Heart right ventricle (tissue), 16 donors: ENCODE measurements at places on chromosomes 4 and X.

- no peak for DNase-seq
Observed at GRCh38 chr4:85650908-85651307, 176.0 kb downstream of the ARHGAP24 start.

DNA sequence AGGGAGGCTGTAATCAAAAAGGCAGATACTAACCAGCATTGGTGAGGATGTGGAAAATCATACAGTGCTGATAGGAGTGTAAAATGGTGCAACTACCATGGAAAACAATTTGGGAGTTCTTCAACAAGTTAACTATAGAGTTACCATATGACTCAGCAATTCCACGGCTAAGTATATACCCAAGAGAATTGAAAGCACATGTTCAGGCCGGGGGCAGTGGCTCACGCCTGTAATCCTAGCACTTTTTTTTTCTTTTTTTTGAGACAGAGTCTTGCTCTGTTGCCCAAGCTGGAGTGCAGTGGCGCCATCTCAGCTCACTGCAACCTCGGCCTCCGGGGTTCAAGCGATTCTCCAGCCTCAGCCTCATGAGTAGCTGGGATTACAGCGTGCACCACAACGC, 15.0 kb upstream of the CD99L2 start:
- no peak for DNase-seq

- DNase-seq = no peak
Observed at GRCh38 chrX:51874123-51874522, 19.3 kb upstream of the MAGED1 start.

- peak; percentile 76 for DNase-seq
Observed at GRCh38 chr4:41644288-41644914, 104.1 kb downstream of the PHOX2B start.

DNA sequence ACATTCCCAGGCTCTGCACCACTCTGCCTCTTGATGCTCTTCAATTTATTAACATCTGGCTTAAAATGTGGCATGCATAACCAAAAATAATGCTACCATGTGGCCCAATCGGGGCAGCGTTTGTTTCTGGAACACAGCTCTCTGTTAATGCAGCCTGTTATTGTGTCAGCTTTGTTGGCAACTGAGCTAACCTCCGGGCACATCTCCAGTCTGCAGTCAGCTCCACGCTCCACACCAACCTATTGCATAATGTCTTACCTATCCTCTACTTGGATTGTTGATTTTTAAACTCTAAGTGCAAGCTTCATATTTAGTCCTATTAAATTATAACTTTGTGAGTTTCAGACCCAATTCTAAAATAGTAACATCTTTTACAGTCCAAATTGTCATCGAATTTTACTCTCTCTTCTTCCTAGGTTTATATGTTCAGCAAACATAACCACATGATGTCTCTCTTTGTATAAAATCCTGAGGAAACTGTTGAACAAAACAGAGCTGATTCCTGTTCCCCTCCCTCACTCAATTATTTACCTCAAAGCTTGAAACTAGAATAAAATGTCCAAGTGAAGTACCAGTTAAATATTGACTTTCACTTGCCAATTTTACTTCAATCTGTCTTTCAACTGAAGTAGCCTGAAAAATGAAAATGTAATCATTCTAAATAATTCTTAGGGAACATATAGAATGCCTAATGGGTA, 92.2 kb upstream of the RAPGEF2 start:
- peak; percentile 58 for DNase-seq

GRCh38 chr4:26873391-26874026, 12.9 kb downstream of the STIM2 start:
- DNase-seq = no peak

GRCh38 chr4:108035691-108036090, 46.0 kb downstream of the HADH start:
- DNase-seq = no peak

GRCh38 chrX:43969504-43970501, 3.4 kb downstream of the NDP start:
- DNase-seq = no peak

GRCh38 chr4:139514382-139515059, 41.5 kb downstream of the SETD7 start:
- no peak for DNase-seq

DNA sequence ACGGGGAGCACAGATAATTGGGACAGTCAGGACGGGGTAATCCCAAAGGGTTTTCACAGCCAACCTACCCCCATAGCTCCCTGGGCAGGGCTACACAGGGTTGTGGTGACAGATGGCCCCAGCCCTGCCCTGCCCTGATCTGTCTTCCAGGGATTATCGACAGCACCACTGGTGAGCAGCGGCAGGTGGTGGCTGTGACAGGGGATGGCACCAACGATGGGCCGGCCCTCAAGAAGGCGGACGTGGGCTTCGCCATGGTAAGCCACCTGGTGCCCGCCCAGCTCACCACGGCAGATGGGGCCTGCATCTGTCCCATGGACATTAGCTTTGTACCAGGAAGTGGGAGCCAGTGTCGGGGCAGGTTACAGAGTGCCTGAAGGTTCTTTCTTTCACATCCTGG, 39.3 kb downstream of the ATP2B3 start:
- no peak for DNase-seq

DNA sequence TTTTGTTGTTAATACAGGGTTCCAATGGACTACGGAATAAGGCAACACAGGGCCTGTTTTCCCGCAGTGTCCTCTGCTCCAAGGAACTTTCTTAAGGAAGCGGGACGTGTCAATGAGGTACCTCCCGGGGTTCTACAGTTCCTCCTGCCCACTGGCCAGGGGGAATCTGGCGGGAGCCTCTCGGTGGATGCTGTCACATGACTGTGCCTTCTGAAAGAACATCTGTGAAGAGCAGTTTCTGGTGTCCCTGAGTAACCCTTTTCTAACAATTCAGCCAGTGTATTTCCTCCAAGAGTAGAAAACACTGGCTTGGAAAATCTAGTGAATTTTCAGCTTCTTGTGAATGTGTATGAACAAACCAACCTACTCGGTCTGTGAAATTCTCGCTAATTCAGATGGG, 32.7 kb downstream of the MFAP3L start:
- DNase-seq = no peak

- DNase-seq = no peak
Observed at GRCh38 chr4:128715616-128716015, 93.9 kb upstream of the JADE1 start.

DNA sequence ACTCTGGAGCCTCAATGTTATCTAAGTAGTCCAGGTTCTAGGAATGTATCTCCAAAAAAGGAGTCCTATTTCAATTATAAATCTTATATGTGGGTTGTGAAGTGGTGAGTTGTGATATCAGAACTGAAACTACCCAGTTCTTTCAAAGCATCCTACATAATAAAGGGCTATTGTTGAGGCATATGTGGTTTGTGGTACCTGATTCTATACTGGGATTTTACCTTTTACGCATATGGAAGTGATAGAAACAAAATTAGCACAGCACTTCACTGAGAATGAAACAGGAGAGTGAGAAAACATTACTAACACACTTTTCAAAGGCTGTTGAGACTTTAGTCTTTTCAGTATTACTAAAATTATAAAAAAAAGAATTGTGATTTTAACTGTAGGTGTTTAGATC, 417.7 kb upstream of the GALNT7 start:
- DNase-seq = no peak

DNA sequence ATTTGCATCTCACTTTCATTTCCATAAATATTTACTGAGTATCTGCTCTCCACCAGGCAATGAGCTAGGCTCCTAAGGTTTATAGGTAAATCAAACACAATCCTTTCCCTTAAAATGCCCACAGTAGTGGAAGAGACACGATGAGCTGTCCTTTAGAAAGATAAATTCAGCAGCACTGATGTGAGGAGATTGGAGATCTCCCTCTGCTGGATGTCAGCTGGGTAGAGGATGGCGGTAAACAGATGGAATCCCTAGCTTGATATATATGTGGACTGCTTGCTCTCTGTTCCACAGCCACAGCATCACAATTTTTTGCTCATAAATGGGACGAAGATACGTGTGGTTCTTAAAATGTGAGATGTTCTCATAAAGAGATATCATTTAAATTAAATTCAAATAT, 216.4 kb upstream of the RASGEF1B start:
- DNase-seq = no peak

DNA sequence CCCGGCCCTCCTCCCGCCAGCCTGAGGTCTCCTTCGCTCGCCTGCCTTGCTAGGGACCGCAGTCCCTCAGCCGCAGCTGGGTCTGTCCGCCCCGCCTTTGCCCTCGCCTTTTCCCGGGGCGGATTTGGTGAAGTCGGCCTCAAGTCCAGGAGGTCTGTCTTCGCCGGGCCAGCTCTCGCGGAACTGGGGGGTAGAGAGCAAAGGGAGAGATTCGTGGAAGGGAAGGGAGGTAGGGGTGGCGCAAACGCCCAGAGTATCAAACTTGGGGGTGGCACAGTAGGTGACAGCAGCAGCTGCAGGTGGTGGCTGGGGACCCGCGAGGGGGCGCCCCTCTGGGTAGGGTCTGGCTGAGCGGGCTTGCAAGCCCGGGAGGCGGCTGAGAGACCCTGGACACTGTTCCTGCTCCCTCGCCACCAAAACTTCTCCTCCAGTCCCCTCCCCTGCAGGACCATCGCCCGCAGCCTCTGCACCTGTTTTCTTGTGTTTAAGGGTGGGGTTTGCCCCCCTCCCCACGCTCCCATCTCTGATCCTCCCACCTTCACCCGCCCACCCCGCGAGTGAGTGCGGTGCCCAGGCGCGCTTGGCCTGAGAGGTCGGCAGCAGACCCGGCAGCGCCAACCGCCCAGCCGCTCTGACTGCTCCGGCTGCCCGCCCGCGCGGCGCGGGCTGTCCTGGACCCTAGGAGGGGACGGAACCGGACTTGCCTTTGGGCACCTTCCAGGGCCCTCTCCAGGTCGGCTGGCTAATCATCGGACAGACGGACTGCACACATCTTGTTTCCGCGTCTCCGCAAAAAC, at the start of gene NPY2R:
NPY2R (plus strand) TSS at position 379 of the 797 bp plus-strand sequence. CDS start 5,304 bp downstream, outside the sequence.
- DNase-seq = peak; percentile 11

DNA sequence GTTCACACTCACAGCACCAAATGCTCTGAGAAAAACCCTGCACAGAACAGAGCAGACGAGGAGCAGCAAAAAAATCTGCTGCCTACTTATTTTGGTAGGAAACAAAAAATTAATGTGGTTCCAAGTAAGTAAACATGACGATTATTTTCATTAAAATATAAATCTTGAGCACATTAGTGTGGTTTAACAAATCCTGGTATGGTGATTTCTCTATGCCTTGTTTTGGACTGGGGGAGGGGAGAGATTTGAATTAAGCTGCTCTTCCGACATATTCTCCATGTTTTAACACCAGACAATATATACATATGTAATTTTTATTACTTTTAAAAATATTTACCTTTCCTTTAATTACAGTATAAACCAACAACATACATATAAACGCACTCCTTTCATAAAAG, 1.8 kb downstream of the CAMK2D start:
- DNase-seq = no peak

DNA sequence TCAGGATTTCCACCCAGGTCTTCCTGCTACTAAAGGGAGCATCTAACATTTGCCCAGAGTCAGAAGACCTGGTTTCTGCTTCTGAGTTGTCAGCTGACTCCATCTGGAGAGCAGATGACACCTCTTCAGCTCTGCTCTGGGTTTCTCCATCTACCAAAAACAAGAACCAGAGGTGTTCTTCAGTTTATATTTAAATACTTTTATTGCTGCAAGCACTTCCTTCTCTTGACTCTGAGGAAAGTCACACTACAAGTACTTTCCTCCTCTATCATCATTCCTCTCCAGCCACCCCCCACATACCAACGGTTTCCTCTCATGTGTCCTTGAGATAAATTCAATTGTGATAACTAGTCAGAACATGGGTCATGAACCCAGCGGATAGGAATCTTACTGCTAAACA, 88.4 kb downstream of the PPP3CA start:
- no peak for DNase-seq

GRCh38 chr4:130698251-130698650, 1602.3 kb downstream of the C4orf33 start:
- DNase-seq = no peak

- DNase-seq = no peak
Observed at GRCh38 chr4:132572210-132572609, 576.9 kb upstream of the PCDH10 start.

DNA sequence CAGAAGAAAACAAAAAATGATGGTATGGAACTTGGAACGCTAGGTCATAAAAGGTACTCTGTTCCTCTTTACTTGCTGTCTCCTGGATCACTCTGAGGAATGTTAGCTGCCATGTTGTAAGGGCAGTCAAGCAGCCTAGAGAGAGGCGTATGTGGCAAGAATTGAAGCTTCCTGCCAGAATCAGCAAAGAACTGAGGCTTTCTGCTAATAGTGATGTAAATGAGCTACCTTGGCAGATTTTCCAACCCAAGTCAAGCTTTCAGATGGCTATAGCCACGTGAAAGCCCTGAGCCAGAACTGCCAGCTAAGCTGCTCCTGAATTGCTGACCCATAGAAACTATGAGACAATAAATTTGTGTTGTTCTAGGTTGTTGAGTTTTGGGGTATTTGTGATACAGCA, 38.7 kb downstream of the AASDH start:
- no peak for DNase-seq

GRCh38 chr4:151960449-151961230, 199.8 kb upstream of the GATB start:
- DNase-seq = no peak

DNA sequence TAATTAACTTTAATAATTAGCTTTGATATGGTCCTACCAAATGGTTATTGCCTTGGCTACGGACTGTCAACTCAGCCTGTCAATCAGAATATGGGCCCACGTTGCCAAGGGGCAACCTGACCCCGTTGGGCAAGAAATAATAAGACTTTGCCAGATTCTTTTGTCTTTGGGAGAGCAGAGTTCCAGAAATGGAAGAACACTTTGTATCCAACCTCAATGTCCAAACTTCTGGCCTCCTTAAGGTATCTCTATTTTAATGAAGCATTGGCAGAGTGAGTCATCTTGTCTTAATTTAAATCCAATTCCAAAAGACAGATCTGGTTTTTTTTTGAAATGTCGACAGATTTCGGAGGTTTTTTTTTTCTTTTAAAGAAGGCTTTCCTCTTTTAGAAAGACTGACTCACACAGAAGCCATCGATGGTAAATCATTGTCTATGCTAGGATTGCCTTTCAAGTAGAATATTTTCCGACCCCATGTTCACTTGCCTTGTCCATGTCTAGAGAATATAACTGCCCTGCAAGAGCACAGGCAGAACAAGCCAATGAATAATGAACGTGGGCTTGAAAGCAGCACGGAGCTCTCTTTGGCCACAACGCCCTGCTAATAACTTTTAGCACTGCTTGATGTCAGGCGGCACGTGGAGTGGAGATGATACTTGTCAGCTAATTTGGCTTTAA, 190.3 kb upstream of the GATB start:
- no peak for DNase-seq

DNA sequence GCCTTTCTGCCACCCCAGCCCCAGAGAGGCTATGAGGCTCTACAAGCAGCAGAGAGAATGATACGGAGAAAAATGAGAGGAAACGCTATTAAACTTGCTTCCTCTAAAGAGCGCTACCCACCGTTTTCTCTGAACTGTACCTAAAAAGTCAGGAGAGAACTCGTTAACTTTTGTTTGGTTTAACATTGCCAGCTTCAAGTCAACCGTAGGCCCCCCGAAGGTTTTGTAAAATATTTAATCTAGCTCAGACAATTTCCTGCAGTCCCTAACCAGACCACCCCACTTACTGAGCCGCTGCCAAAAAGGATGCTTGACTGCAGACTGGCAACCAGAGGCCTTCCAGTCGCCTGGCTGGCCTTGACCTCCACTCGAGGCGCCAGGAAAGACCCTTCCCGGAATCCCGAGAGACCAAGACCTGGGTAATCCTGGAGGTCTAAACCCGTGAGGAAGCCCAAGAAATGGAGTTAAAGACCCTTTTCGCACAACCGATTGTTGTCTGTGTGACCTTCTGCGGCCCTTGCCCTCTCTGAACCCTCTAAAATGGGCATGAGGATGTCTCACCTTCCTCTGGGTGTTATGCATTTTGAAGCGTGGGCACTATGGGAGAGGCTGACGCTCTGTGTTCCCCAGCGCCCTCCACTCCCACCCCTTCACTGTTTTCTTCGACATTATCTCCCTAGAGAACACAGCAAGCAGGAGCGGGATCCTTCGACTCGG, 86.3 kb downstream of the BCOR start:
- DNase-seq = no peak
